ENCODE measurements at places on chromosomes 3 and 15.

DNA sequence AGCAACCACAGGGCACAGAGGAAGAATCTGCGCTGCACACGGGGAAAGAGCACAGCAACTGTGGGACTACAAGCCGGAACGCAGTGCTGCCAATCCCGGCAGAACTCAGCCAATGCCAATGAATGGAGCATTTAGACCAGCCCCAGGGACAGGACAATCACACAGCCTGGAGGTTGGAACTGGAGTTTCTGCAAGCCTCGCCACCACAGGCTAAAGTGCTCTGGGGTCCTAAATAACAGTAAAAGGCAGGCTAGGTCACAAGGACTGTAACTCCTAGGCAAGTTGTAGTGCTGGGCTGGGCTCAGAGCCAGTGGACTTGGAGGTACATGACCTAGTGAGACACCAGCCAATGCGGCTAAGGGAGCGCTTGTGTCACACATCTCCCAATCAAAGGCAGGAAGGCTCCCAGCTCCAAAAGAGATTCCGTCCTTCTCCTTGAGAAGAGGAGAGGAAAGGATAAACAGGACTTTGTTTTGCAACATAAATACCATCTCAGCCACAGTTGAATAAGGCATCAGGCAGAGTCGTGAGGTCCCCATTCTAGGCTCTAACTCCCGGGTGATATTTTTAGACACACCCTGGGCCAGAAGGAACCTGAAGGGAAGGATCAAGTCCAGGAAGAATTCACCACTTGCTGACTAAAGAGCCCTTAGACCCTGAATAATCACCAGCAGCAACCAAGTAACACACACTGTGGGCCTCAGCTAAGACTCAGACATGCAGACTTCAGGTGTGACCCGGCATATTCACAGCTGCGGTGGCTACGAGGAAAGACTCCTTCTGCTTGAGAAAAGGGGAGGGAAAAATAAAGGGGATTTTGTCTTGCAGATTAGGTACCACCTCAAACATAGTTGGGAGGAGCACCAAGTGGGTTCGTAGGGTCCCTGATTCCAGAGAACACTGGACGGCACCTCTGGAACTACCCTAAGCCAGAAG is 85.5 kb upstream of the XXYLT1 start:
- no peak overlapping the region for H3K27ac ChIP-seq
- peaks cover 47% of the 10 kb centered on the region for H3K36me3 ChIP-seq
- DNase-seq, result no peak
- peaks cover 2% of the 10 kb centered on the region for H3K4me1 ChIP-seq
- no peaks in the 10 kb centered on the region for H3K27me3 ChIP-seq

DNA sequence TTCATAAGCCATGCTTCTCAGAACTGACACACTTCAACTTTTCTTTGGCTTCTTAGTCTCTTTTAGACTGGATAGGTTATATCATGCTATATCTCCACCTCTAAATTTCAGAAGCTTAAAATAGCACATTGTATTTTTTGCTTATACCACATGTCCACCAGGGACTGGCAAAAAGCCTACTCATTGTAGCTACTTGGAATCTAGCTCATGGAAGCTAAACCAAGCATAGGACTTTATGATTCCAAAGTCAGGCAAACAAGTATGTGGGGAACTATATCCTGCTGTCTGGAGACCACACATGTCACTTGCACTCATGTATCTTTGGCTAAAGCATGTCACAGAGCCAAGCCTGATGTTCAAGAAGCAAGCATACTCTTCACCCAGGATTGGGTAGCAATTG is 245.0 kb upstream of the RASGRP1 start:
- peaks cover 6% of the 10 kb centered on the region for H3K27me3 ChIP-seq

DNA sequence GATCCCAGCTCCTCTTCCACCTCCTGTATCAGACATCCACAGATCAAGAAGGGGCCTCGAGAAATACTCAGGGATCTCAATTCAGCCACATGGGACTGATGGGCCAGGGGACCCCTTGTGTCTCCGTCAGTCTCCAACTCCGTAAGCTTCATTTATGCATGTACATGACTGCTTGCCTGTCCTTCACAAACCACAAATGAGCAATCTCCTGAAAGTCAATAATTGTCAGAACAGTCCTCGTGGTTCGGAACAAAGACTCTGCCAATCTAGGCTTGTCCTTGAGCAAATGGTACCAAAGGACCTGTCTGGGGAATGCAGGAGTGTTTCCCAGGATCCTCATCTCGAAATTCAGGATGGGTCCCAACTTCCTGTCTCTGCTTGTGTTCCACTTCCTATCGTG is 20.8 kb downstream of the SLC12A8 start:
- H3K4me3 ChIP-seq, result no peak overlapping the region
- peaks cover 6% of the 10 kb centered on the region for H3K27me3 ChIP-seq
- H3K27ac ChIP-seq, result no peak overlapping the region
- peaks cover 7% of the 10 kb centered on the region for H3K4me1 ChIP-seq
- H3K36me3 ChIP-seq, result no peaks in the 10 kb centered on the region

GRCh38 chr3:123071146-123071545 is 4.3 kb downstream of the PDIA5 start:
- no peak overlapping the region for H3K27ac ChIP-seq
- no peak overlapping the region for H3K4me3 ChIP-seq
- H3K27me3 ChIP-seq, result no peaks in the 10 kb centered on the region
- DNase-seq, result no peak

DNA sequence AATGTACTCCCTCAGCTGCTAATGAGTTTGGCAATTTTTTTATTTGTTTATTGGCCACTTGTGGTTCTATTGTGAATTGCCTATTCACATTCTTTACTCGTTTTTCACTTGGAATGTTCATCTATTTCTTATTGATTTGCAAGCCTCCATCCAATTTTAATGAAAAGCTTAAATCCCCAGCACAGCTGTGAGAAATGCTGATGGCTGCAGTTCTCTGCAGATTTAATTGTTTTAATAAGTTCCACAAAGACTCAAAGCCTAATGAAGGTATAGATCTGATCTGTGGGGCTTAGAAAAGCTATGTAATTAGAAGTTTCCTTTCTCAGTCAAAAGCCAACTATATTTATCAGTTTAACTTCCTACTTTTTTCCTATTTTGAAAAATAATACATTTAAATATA is 41.5 kb downstream of the LYZL4 start:
- H3K4me1 ChIP-seq, result peaks cover 3% of the 10 kb centered on the region
- no peak overlapping the region for H3K27ac ChIP-seq
- no peak overlapping the region for H3K4me3 ChIP-seq
- no peak for DNase-seq

DNA sequence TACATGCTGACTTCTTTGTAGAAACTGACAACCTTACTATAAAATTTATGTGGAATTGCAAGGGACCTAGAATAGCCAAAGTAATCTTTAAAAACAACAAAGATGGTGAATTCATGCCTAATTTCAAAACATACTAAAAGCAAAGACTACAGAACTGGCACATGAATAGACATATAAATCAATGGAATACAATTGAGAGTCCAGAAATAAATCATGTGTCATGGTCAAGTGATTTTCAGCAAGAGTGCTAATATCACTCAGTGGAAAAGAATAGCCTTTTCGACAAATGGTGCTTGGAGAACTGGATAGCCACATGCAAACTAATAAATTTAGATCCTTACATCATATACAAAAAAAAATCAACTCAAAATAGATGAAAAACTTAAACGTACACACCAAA is 8.7 kb downstream of the IMPG2 start:
- no peaks in the 10 kb centered on the region for H3K4me1 ChIP-seq
- H3K27me3 ChIP-seq, result no peaks in the 10 kb centered on the region
- no peak overlapping the region for H3K4me3 ChIP-seq
- DNase-seq, result no peak
- H3K27ac ChIP-seq, result no peak overlapping the region

- H3K4me1 ChIP-seq, result peaks cover 15% of the 10 kb centered on the region
- H3K27me3 ChIP-seq, result no peaks in the 10 kb centered on the region
- peak overlapping the region; percentile 32 for H3K4me3 ChIP-seq
- peaks cover 45% of the 10 kb centered on the region for H3K36me3 ChIP-seq
- peak overlapping the region; percentile 27 for H3K27ac ChIP-seq
Observed at GRCh38 chr3:33008282-33008681, 56.8 kb downstream of the CCR4 start.

- DNase-seq, result no peak
- H3K27ac ChIP-seq, result no peak overlapping the region
- H3K27me3 ChIP-seq, result peaks cover 2% of the 10 kb centered on the region
- H3K36me3 ChIP-seq, result no peaks in the 10 kb centered on the region
Observed at GRCh38 chr3:165855581-165855980, 18.4 kb upstream of the BCHE start.

GRCh38 chr15:77266708-77267386 is 153.1 kb downstream of the PEAK1 start:
- H3K27me3 ChIP-seq, result no peaks in the 10 kb centered on the region
- no peak for DNase-seq
- no peak overlapping the region for H3K27ac ChIP-seq
- peaks cover 2% of the 10 kb centered on the region for H3K4me1 ChIP-seq

- H3K27ac ChIP-seq, result peak overlapping the region; percentile 94
- no peaks in the 10 kb centered on the region for H3K27me3 ChIP-seq
- peaks cover 8% of the 10 kb centered on the region for H3K36me3 ChIP-seq
- DNase-seq, result no peak
- H3K4me1 ChIP-seq, result peaks cover 39% of the 10 kb centered on the region
- H3K4me3 ChIP-seq, result peak overlapping the region; percentile 96
Observed at GRCh38 chr3:132660811-132661070, 612 bp downstream of the UBA5 start.

DNA sequence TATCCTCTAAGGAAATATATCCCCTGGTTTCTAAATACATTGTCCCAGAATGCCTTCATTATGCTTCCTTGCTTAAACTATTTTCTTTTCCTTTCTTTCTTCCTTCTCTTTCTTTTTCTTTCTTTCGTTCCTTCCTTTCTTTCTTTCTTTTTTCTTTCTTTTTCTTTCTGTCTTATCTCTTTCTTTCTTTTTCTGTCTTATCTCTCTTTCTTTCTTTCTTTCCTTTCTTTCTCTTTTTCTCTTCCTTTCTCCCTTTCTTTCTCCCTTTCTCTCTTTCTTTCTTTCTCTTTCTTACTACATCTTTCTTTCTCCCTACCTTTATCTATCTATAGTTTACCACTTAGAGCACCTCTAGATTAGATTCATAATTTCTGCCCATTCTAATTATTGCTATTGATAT is 552.1 kb downstream of the PYDC2 start:
- no peaks in the 10 kb centered on the region for H3K4me1 ChIP-seq
- no peak overlapping the region for H3K4me3 ChIP-seq
- no peak overlapping the region for H3K27ac ChIP-seq
- no peaks in the 10 kb centered on the region for H3K27me3 ChIP-seq
- no peaks in the 10 kb centered on the region for H3K36me3 ChIP-seq
- no peak for DNase-seq

DNA sequence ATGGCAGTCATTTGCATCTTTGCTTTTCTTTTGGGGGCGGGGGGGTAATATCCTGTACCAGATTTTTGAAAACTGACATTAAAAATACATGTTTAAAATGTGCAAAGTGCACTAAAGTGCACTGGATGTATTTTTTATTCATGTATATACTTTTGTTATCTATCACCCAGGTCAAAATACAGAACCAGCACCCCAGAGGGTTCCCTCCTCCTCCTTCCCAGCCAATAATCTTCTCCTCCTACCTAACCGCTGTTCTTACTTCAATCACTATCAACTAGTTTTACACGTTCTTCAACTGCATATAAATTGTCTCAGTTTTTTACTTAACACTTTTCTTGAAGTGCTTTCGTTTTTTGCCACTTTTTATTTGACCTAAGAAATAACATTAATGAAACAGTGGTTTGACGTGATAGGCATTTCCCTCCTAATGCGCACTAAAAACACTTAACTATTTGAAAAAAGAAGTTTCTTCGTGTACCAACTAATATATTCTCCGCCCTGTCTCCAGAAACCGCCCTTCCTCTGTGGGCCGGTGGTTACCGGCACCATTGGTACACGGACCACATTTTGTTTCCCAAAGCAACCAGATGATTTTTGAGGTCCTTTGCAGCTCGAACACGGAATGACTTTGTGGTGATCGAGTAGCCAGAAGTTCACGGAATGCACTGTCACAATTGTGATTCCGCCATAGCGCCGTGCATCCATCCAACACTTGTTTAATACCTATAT is 836 bp upstream of the AKAP13 start:
- H3K27ac ChIP-seq, result peak overlapping the region; percentile 90
- H3K4me1 ChIP-seq, result peaks cover 41% of the 10 kb centered on the region
- peak overlapping the region; percentile 84 for H3K4me3 ChIP-seq
- peak; percentile 75 for DNase-seq
- no peaks in the 10 kb centered on the region for H3K27me3 ChIP-seq

DNA sequence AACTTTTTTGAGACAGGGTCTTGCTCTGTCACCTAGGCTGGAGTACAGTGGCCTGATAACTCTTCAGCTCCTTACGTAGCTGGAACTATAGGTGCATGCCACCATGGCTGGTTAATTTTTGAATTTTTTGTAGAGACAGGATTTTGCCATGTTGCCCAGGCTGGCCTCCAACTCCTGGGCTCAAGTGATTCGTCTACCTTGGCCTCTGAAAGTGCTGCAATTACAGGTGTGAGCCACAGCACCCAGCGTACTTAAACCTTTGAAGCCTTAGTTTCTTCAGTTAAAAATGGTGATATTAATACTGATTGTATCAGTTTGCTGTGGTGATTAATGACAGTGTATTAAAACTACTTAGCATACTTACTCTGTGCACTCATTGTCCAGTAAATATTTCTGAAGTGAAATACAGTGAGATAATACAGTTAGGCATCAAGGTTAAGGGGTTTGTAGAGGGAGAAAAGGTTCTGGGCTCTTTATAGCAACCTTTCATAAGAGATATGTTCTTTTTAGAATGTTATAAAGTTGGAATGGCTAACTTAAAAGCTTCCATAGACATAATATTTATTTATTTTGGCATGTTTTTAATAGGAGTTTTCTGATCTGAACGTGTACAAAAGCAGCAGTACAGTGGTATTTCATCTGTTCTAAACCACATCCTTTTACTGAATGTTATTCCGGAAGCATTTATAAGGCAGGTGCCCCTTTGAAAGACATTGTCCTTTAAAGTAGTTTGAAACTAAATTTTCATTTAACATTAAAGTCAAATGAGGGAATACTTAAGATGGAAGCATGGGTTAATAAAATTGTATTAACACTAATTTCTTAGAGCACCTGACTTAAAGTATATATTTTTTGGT is 23.6 kb downstream of the NCK1 start:
- H3K4me1 ChIP-seq, result peaks cover 37% of the 10 kb centered on the region
- peak overlapping the region; percentile 49 for H3K4me3 ChIP-seq
- no peak for DNase-seq

DNA sequence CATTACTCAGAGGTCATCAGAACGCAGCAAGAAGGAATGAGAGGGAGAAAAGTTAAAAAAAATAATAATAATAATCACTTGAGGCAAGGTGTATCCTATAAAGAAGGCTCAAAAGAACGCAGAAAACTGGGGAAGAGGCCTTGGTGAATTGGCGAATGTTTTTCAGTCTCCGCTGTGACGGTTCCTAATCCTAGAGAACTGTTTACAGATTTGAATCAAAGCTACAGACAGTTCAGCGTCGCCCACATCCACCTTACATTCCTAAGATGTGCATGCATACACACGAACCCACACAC is 634 bp downstream of the ZMAT3 start:
- no peak for DNase-seq
- H3K4me1 ChIP-seq, result peaks cover 23% of the 10 kb centered on the region
- H3K27me3 ChIP-seq, result no peaks in the 10 kb centered on the region
- peak overlapping the region; percentile 93 for H3K27ac ChIP-seq

- peaks cover 4% of the 10 kb centered on the region for H3K27me3 ChIP-seq
- peak overlapping the region; percentile 84 for H3K27ac ChIP-seq
- H3K4me1 ChIP-seq, result peaks cover 31% of the 10 kb centered on the region
- no peaks in the 10 kb centered on the region for H3K36me3 ChIP-seq
- peak overlapping the region; percentile 58 for H3K4me3 ChIP-seq
Observed at GRCh38 chr15:68326711-68327354, 49.3 kb downstream of the FEM1B start.
